KBM-7 (cell line): ENCODE measurements at places on chromosomes 12 and 14.

DNA sequence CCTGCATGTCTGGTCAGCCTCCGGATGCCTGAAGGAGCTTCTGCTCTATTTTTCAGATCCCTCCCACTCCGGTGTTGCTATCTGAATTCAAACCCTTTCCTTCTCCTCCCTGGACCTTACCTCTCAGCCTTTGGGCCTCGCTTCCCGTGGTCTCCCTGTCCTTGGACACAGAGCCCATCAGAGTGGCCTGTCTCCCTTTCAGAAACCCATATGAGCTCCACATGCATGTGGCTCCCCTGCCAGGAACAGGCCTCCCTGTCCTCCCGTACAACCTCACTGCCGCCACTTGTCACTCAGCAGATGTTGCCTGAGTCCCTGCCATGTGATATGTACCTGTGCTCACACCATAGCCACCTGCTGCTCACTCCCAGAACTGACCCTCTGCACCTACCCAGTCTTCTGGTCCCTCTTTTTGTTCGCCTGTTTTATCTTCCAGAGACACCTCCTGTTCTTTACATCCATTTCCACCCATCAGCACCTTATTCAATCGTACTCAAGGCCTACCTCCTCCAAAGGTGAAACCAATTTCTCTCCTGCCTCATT lies 182.5 kb downstream of the ZFP36L1 start:
- DNase-seq: no peak

DNA sequence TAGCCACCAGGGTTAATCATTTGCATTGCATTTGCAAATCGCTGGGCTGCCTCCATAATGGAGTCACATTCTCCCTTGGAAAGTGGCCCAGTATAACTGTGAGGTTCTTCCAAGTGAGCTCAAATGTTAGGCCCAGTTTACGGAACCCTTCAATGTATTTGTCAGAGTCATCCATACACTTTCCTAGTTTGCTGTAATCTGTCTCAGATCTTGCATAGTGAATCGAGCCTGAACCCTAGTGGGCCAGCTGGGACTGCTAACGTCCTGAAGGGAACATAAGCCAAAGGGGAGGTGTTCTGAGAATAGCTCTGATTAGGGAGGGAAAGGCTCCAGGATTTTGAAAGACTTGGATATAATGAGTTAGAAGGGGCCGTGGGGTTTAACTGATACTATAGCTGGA lies 406.3 kb downstream of the SLC6A15 start:
- no peak for DNase-seq

DNA sequence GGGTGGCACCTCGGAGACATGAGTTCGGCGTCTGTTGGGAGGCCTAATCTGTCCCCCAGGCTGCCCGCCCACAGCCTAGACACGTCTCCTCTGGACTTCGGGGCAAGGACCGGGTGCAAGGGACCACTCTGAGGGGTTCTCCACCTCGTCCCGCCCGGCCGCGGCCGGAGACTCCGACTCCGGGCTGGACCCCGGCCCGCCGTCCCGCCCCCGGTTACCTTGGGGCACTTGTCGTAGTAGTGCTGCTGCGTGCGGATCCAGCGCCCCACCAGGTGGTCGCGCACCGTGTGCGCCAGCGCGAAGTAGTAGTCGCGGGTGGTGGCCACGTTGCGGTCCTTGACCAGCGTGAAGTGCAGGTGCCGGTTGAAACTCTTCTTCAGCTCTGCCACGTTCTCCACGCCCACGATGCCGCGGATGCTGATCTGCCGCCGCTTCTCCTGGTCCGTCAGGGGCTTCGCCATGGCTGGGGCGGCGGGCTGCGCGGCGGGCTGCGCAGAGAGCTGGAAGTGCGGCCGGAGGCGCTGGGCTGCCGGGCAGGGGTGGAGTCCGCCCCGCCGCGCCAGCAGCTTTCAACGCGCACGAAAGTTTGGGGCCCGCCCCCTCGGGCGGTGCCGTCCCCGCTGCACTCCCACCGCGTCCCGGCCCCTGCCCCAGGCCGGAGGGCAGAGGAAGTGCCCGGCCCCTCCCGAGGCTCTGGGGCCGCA lies at the start of gene PYGL:
TSS of gene PYGL (minus strand) at position 541 of the 704 bp plus-strand sequence. CDS start at position 461, 80 bp downstream.
- peak; percentile 84 for DNase-seq

GRCh38 chr12:91819132-91819447 lies 326.6 kb downstream of the BTG1 start:
- no peak for DNase-seq

- DNase-seq: no peak
Measured at GRCh38 chr14:25048170-25049016, 1.6 kb downstream of the STXBP6 start.

GRCh38 chr12:90280033-90280432 lies 571.4 kb upstream of the ATP2B1 start:
- no peak for DNase-seq
